ENCODE measurements at places on chromosomes 5 and 9.
A peak's percentile ranks its signal among the peaks of the same experiment; 100 is the strongest.

DNA sequence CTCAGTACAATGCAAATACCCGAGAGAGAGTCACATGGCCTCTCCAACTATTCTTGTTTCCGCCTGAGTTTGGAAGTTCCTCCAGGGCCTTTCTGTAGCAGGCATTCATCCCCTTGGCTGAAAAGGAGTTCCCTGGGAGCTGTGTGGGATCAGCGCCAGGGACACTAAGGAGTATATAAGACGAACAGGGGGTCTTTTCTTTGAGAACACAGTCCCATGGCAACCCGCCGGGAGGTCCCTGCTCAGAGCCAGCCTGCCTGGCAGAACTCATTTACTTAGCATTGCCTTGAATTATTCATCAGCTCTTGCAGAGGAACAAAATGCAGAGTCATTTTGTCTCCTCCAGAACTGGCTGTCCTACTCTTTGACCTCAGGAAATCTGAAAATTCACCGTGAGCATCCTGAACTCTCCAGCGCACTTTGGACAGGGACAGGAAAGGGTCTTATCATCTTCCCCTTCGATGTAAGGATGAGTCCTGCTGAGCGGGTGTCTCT, 120.4 kb upstream of the OSMR start:
- peak; percentile 85 for DNase-seq

DNA sequence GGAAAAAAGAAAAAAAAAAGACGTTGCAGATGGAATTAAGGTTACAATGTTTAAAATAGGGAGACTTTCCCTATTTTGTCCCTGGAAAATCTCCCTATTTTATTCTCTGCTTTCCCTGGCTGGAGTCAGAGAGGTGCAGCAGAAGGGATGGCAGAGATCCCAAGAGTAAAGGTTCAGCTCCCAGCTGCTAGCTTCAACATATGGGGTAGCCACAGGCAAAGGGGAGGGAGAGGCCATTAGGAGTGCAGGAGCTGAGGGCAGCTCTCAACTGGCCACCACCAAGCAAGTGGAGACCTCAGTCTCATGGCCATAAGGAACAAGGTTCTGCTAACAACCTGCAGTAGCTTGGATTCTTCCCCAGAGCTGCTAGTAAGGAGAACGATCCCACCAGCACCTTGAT, 367.0 kb upstream of the DAP start:
- no peak for DNase-seq

DNA sequence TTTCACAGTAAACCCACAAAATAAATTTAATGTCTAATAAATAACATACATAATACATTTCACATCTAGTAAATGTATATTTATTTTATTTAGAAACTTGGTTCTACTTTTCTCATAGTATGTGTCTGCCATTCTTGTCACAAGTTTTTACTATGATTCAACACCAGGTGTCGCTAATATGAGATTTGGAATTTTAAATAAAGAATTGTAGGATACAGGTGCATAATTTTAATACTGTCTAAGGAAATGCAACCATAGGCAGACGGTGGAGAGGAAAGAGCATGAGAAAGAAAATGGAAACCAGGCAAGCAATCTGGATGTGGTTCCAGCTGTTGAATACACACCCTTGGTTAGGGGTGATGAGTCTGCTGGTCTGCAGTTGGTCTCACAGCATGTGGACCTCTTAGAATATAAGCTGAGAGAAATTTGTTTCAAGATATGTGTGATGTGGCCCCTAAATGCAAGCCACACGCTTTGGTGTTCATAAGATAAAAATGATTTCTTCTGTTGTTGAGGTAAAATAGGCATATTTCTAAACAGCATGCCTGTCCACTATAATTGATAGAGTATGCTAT, 114.7 kb upstream of the TXNDC8 start:
- no peak for DNase-seq

GRCh38 chr5:31738199-31738598, 99.3 kb downstream of the PDZD2 start:
- DNase-seq: no peak

- no peak for DNase-seq
Measured at GRCh38 chr9:136031094-136031493, 64.0 kb downstream of the NACC2 start.

GRCh38 chr5:115325296-115325959, 29.0 kb upstream of the CCDC112 start:
- no peak for DNase-seq

- no peak for DNase-seq
Measured at GRCh38 chr5:16881251-16881650, 54.8 kb downstream of the MYO10 start.

DNA sequence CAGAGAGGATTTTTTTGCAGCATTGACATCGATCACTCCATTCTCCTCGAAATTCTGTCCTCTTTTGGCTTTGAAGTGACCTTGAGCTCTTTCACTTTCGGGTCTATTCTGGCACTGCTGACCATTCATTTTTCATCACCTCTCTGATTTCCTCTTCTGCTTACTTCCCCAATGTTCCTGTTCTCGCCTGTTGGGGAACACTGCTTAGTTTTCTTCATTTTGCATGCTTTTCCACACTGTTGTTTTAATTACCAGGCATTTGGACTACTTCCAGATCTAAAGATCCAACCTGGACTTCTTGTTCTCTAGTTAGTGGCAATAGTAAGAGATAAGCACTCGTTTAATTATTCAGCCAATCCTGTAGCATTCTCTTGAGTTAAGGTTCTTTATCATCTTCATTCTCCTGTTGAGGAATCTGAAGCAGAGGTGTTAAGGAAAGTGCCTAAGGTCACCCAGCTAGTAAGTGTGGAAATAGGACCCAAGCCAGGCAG, 53.4 kb downstream of the MAN2A1 start:
- DNase-seq: no peak

GRCh38 chr5:73170522-73170921, 2.5 kb upstream of the TMEM174 start:
- DNase-seq: peak; percentile 12

- no peak for DNase-seq
Measured at GRCh38 chr9:127531676-127532075, 80.4 kb downstream of the LRSAM1 start.

GRCh38 chr9:126423142-126423915, 96.7 kb downstream of the MVB12B start:
- DNase-seq: no peak

GRCh38 chr9:129610213-129610472, 10.8 kb downstream of the C9orf50 start:
- DNase-seq: no peak

Data from putamen (tissue), 1 donor.